ENCODE measurements at places on chromosomes 16 and 17.
A peak's percentile ranks its signal among the peaks of the same experiment; 100 is the strongest.

DNA sequence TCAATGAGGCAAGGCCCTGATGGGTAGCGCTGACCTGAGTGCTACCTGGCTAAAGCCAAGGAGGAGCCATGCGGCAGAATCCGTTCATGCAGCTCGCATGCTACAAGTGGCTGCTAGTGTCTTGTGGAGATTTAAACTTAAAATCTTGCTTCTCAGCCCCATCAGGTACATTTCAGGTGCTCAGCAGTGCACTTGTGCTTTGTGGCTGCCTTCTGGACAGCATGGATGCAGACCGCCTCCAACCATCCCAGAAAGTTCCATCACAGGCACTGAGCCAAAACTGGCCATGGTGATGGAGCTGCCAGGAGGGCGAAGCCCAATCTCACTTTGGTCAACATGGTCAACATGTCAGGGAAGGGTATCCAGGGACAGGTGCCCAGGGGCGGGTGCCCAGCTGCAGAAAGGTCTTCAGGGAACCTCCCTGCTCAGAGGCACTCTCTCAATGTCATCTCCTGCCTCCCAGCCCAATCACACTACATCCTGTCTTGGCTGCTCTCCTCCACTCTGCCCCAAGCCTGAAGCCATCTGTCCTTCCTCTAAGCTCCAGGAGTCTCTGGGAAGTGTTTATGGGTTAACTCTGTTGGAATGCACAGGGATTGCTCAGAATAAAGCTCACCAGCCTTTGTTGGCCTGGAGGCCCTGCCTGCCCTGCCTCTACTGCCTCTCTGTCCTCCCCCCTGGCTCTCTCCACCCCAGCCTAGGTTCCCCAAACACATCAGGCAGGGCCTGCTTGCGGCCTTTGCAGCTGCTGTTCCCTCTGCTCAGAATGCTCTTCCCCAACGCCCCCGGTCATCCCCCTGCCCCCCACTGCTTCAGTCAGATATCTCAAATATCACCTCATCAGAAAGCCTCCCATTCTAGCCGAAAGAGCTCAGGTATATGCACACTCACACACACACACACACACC lies 18.3 kb upstream of the TNFRSF13B start:
- no peak for DNase-seq

- no peak for DNase-seq
Observed at GRCh38 chr17:34607917-34608316, 28.5 kb downstream of the TMEM132E start.

- no peak for DNase-seq
Observed at GRCh38 chr16:88480829-88481228, 27.7 kb downstream of the ZFPM1 start.

- DNase-seq = peak; percentile 94
Observed at GRCh38 chr17:7836596-7837407, 2.8 kb downstream of the KDM6B start.

- no peak for DNase-seq
Observed at GRCh38 chr17:37100231-37100630, 151.5 kb downstream of the AATF start.

DNA sequence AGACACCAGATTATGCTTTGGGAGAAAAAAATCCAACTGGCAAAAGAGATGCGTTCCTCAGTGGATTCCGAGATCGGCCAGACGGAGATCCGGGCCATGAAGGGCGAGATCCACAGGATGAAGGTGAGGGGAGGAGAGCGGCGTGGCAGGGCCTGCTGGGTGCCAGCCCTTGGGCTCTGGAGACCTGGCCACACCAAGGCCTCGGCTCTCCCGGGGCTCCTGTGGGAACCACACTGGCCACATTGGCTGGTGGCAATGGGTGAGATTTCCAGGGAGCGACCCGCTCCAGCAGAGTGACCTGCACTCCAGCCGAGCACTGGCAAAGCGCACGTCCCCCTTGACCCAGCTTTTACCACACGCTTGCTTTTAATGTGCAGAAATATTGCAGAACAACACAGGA lies 11.6 kb upstream of the GAA start:
- no peak for DNase-seq

- peak; percentile 71 for DNase-seq
Observed at GRCh38 chr17:28335959-28336871, 654 bp downstream of the TNFAIP1 start.
